ENCODE measurements at places on chromosomes 3 and 15. TPM values are rescaled to one million over a fixed set of nuclear protein-coding genes. Genes with fewer than 3 reads are reported as not detected.

- H3K36me3 ChIP-seq: no peaks in the 10 kb centered on the region
- no peak for DNase-seq
- H3K27ac ChIP-seq: no peak within 1 kb of the TSS
- H3K4me1 ChIP-seq: no peaks in the 10 kb centered on the region
- H3K4me3 ChIP-seq: no peak within 1 kb of the TSS
- H3K27me3 ChIP-seq: no peaks in the 10 kb centered on the region
These were observed at the start of gene ZNF385D for GRCh38 chr3:21750831-21751391. Gene ZNF385D, minus strand, starts transcription at chr3:21751210. Its CDS starts 294 bp downstream, at chr3:21750916.

- H3K4me3 ChIP-seq: peak overlapping the region; percentile 85
- H3K27ac ChIP-seq: peak overlapping the region; percentile 99
- H3K36me3 ChIP-seq: peaks cover 23% of the 10 kb centered on the region
- H3K4me1 ChIP-seq: peaks cover 25% of the 10 kb centered on the region
These were observed 1.2 kb downstream of the PHC3 start for GRCh38 chr3:170180079-170180907.

- no peaks in the 10 kb centered on the region for H3K4me1 ChIP-seq
- H3K27ac ChIP-seq: no peak overlapping the region
- H3K4me3 ChIP-seq: no peak overlapping the region
- no peak for DNase-seq
These were observed 133.4 kb upstream of the BHLHE40 start for GRCh38 chr3:4845882-4846281.

- no peaks in the 10 kb centered on the region for H3K36me3 ChIP-seq
- no peak overlapping the region for H3K27ac ChIP-seq
- no peak overlapping the region for H3K4me3 ChIP-seq
- DNase-seq: no peak
- H3K4me1 ChIP-seq: no peaks in the 10 kb centered on the region
These were observed 459.0 kb upstream of the DPH6 start for GRCh38 chr15:36004891-36005490.

DNA sequence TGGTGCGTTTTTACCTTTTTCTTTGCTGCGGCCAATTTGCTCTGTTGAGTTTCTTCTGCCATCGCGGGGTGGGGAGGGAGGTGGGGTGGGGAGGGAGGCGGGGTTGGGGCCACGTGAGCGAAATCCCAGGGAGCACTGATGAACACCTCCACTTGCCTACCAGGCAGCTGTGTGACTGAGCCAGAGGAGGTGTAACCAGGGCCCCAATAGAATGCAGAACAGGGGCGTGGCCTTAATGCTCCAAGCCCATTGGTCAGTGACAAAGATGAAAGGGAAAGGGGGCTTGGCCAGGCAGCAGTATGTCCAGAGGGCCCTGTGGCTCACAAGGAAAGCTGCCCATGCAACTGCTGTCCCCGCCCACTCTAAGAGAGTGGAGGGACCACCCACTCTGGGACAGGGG lies 21.4 kb upstream of the OR4F6 start:
- H3K4me3 ChIP-seq: no peak overlapping the region
- DNase-seq: no peak
- no peaks in the 10 kb centered on the region for H3K4me1 ChIP-seq
- H3K27me3 ChIP-seq: no peaks in the 10 kb centered on the region
- no peak overlapping the region for H3K27ac ChIP-seq
- H3K36me3 ChIP-seq: no peaks in the 10 kb centered on the region

DNA sequence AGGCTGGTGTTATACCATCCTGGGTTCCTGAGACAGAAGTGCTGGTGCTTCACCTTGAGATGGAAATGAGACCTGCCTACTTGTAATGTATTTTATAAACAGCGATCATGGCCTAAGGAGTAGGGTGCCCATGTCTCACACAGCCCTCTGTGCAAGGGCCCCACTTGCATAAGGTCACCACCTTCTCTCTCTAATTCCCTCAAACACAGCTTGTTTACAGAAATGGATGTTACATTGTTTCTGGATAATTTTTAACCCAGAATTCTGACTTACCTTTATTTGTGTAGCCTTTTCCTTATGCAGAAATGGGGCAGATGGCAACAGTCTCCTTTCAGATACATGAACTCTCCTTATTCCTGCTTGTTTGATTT lies 95.1 kb upstream of the UMPS start:
- no peaks in the 10 kb centered on the region for H3K4me1 ChIP-seq
- peaks cover 11% of the 10 kb centered on the region for H3K36me3 ChIP-seq
- DNase-seq: no peak
- H3K4me3 ChIP-seq: no peak overlapping the region
- H3K27me3 ChIP-seq: no peaks in the 10 kb centered on the region

DNA sequence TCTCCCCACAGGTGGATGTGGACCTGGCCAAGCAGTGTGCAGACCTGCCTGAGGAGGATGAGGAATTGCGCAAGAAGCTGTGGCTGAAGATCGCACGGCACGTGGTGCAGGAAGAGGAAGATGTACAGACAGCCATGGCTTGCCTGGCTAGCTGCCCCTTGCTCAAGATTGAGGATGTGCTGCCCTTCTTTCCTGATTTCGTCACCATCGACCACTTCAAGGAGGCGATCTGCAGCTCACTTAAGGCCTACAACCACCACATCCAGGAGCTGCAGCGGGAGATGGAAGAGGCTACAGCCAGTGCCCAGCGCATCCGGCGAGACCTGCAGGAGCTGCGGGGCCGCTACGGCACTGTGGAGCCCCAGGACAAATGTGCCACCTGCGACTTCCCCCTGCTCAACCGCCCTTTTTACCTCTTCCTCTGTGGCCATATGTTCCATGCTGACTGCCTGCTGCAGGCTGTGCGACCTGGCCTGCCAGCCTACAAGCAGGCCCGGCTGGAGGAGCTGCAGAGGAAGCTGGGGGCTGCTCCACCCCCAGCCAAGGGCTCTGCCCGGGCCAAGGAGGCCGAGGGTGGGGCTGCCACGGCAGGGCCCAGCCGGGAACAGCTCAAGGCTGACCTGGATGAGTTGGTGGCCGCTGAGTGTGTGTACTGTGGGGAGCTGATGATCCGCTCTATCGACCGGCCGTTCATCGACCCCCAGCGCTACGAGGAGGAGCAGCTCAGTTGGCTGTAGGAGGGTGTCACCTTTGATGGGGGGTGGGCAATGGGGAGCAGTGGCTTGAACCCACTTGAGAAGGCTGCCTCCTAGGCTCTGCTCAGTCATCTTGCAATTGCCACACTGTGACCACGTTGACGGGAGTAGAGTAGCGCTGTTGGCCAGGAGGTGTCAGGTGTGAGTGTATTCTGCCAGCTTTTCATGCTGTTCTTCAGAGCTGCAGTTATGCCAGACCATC lies 8.6 kb downstream of the VPS18 start:
- no peak overlapping the region for H3K4me3 ChIP-seq
- H3K27me3 ChIP-seq: no peaks in the 10 kb centered on the region
- H3K36me3 ChIP-seq: peaks cover 45% of the 10 kb centered on the region
- H3K4me1 ChIP-seq: peaks cover 49% of the 10 kb centered on the region
- H3K27ac ChIP-seq: peak overlapping the region; percentile 70

DNA sequence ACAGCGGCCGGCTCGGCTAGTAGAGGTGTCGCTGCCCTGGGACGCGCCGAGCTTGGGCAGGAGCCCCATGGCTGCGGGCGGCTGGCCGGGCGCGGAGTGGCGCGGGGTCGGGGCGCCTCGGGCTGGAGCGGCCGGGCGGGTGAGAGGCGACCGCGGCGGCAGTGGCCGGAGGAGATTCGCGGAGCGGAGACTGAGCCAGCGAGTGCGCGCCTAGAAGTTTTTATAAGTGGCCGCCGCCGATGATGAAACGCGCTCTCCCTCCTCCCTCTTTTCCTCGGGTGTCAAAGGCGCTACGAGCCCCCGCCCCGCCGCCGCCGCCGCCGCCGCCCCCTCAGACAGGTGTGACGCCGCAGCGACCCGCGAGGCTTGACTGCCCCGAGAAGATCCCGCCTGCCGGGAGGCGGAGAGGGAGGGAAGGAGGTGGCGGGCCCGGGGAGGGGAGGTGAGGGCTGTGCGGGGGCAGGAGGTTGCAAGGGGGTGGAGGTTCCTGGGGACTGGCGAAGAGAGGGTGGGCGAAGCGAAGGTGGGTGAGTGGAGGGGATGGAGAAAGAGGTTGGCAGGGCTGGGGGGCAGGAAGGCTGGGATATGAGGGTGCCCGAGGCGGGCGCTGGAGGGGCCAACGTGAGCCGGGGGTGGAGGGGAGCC lies at the start of gene SLCO2A1:
Gene SLCO2A1 (minus strand): TSS at position 192 of the 645 bp plus-strand sequence. CDS start 123 bp downstream, at position 69.
- H3K4me1 ChIP-seq: peaks cover 11% of the 10 kb centered on the region
- H3K27me3 ChIP-seq: no peaks in the 10 kb centered on the region
- peak within 1 kb of the TSS; percentile 92 for H3K27ac ChIP-seq

DNA sequence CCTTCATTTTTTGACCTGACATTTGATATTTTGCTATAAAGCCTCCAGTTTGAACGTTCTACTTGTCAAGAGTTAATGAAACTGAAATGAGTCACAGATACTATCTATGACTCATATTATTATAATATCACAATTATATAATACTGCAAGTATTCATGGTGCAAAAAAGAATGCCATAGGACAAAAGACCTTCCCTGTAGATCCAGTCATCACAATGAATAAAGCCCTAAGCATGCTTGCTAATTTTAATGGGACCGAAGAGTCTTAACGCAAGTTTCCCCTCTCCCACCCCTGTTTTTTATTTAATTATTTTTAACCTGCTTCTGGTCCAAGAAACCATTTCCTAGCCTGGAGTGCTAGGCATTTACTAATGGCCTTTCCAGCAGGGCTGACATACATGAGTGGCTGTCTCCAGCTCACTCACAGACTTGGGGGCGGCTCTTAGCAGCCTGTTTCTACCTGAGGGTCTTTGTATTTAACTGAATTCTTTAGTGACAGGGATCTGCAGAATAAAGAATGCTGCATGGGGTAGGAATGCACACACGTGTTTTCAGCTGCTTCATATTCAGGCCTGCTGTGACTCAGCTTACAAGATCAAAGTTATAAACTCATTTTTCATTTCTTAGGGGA lies 61.2 kb downstream of the THBS1 start:
- no peaks in the 10 kb centered on the region for H3K4me1 ChIP-seq
- DNase-seq: no peak
- H3K27ac ChIP-seq: no peak overlapping the region

GRCh38 chr3:127393131-127393820 lies 105.4 kb upstream of the PRR20G start:
- no peak for DNase-seq
- no peak overlapping the region for H3K27ac ChIP-seq
- H3K36me3 ChIP-seq: no peaks in the 10 kb centered on the region
- no peak overlapping the region for H3K4me3 ChIP-seq

ARGFX gene
- not detected for total RNA-seq

All from upper lobe of left lung (tissue), 6 donors.